Activated CD8-positive, alpha-beta T cell treated with anti-CD3 and anti-CD28 coated beads for 36 hours (primary cell): ENCODE measurements at places on chromosomes 13 and 19. TPM values are rescaled to one million over a fixed set of nuclear protein-coding genes. Genes with fewer than 3 reads are reported as not detected.

SLC46A3 gene
- 3.4 TPM for total RNA-seq

DNA sequence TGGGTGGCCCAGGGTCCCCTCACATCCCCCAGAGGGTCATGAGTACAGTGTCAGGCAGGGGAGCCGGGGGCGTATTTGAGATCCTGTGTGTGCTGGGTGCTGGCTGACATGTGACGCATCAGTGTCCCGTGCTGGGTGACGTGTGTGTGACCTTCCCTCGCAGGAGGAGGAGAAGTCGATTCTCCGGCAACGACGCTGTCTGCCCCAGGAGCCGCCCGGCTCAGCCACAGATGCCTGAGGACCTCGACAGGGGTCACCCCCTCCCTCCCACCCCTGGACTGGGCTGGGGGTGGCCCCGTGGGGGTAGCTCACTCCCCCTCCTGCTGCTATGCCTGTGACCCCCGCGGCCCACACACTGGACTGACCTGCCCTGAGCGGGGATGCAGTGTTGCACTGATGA lies 25.8 kb downstream of the PNPLA6 start:
- DNase-seq = no peak

DNA sequence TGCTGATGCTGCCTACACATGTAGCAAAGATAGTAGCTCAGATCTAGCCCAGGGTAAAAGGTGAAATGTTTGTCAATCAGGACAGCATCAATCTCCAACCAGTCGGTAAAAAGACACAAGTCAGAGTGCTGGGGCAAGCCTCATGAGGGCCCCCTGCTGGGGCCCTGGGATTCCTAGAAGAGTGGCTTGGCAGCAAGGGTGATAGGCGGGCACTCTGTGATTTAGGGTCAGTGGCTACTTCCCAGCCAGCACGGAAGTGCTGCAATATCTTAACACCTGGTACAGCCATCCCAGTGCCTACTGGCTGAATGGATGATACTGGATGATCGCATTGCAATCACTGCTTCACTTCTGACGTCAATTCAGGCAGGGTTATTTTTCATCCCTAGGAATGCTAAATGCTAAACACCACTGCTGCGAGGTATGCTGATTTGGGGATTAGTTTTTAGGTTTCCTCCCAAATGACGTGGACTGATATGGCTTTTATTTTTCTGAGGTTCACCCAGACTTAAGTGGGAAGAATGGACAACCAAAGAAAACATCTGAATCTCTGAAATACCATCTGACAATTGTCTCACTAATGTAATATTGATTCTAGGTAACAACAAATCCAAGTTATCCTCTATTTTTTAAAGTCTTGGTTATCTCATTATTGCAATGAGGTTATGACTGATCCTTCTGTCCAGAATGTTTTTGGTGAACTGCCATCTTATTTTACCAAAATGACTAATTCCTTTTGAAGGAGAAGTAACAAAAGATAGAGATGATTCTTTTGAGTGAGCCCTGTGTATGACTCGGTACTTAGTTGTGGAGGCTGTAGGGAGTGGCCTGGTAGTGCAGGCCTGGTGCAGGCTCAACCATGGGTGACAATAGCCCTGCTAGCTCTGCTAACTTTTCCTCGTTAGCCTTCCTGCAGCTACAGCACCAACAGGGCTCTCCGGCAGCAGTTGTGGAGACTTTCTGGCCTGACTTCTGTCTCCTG lies 432.5 kb downstream of the FGF9 start:
- DNase-seq = no peak

GRCh38 chr13:21501686-21502085 lies 42.6 kb upstream of the ZDHHC20 start:
- DNase-seq = peak; percentile 4

DNA sequence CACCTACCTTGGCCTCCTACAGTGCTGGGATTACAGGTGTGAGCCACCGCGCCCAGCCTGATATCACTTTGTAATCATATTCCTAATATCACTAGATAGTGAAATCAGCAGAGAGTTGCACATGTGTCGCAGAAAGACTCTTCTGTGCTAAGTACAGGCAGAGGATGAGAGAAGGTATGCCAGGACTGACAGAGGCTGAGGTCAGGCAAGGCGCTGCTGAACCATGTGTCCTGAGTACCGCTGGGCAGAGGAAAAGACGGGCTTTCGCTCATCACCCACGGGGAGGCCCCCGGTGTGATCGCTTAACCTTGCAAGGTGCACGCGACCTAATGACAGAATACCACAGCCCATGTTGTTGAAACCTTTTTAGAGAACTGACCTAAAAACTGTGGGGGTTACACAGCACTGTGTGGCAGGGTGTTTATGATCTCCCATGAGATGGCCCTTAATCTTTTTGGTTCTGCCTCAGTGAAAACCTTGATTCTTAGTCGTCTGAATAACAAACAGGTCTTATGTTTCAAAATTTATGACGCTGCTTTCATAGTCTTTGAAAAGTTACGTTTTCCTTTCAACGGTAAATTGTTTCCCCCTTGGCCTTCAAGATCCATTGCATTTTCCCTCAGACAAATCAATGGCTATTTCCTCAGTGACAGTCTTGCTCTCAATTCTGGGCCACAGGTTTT lies 12.2 kb downstream of the GJA3 start:
- no peak for DNase-seq

LYPD5 gene
- total RNA-seq = 0.51 TPM

DNA sequence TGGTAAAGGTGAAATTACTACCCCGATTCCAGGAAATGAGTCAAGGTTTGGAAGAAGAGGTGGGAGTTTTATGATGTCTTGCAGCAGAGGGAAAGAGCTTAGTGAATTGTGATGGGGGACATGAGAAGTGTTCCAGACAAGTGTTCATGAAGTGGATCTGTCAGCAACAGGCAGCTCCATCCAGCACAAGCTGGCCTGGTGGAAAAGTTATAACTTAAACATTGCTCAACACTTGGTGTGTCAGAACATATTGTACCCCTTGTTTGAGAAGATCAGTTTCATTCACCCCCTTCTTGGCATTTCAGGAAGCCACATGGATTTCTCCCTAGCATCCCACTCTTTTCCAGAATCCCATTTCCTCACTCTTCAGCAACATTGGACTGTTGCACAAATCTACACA lies 222.0 kb downstream of the B3GLCT start:
- DNase-seq = no peak

- peak; percentile 90 for DNase-seq
These were observed 19.7 kb upstream of the EDDM13 start for GRCh38 chr19:56252699-56253422.

PLIN4 gene
- total RNA-seq = not detected
